ENCODE measurements at places on chromosomes 13 and 19. TPM values are rescaled to one million over a fixed set of nuclear protein-coding genes. Genes with fewer than 3 reads are reported as not detected.

MAP4K1 gene
- 6.2 TPM for total RNA-seq

CEACAM7 gene
- total RNA-seq = 3.4 TPM

PRODH2 gene
- 0.27 TPM for total RNA-seq

TLE2 gene
- total RNA-seq = 40.1 TPM

ZNF616 gene
- total RNA-seq = 29.7 TPM

RNF17 gene
- 0.16 TPM for total RNA-seq

NFKBIB gene
- total RNA-seq = 9.3 TPM

TUBA3C gene
- total RNA-seq = not detected
